HCT116 (cell line): ENCODE measurements at places on chromosomes 3 and 15.

GRCh38 chr3:185065059-185065458 lies 87.8 kb downstream of the C3orf70 start:
- no peak for DNase-seq

GRCh38 chr15:48796521-48796920 lies 14.3 kb downstream of the CEP152 start:
- DNase-seq: no peak

- no peak for DNase-seq
Observed at GRCh38 chr15:90869140-90869541, 753 bp downstream of the FURIN start.

DNA sequence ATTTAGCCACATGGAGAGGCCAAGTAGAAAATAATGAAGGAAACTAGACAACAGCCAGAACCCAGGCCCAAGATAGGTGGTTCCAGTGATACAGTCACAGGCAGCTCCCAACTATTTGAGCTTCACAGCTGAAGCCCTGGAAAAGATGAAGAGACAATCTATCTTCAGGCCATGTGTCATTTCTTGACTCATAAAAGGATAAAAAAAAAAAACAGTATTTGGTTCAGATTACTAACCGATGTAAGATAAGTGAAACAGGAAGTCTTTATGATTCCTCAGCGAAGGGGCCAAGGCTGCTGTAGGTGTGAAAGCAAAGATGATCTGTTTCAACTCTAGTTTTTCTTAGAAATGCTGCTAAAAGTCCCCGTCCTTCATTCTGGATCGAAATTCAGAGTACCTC lies 394.6 kb downstream of the ZNF385D start:
- no peak for DNase-seq

GRCh38 chr3:139124197-139124596 lies 79.5 kb upstream of the PRR23C start:
- DNase-seq: no peak

- peak; percentile 53 for DNase-seq
Observed at GRCh38 chr3:151439652-151440125, 21.2 kb downstream of the IGSF10 start.

- no peak for DNase-seq
Observed at GRCh38 chr15:34064438-34064837, 25.4 kb upstream of the AVEN start.

DNA sequence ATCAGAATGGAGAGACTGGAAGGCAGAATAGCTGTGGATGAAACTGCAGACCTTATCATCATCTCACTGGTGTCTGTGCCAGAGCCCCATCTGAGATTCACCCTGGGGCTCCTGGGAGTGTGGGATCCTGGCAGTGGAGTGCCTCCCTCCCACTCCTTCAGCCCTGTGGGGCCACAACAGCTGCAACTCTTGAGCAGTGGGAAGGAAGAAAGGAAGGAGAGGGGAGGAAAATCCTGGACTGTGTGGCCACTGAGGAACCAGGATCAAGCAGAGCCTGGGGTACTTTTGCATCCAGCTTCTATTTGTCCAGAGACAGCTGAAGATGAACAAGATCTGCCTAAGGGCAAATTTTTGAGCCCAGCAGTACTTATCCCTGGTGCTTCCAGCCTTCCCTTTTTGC lies 13.1 kb upstream of the ALDH1A2 start:
- DNase-seq: no peak

DNA sequence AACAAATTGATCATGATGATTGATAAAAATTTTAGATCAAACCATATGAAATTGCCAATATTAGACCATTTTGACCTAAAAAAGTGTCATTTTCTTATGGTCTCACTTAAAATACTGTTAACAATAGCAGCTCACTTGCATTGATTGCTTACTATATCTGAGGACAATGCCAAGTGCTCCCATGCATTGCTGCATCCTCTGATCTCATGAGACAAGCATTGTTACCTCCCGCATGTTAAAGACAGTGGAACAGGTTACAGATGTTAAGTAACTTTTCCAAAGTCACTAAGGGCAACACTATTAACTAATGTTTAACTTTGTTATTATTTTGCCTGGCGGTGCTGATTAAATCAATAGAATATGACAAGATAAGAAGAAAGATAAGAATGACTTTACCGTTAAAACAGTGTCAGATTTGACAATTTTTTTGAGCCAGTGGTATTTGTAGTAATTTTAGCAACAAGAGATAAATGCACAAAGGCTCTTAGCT lies 69.3 kb downstream of the PPM1L start:
- DNase-seq: no peak

GRCh38 chr15:67836134-67836455 lies 3.8 kb downstream of the RNU6-1 start:
- DNase-seq: no peak

- no peak for DNase-seq
Observed at GRCh38 chr15:70118599-70118998, 20.9 kb upstream of the TLE3 start.

- DNase-seq: no peak
Observed at GRCh38 chr3:177229791-177230190, 32.5 kb upstream of the TBL1XR1 start.
